ENCODE measurements at places on chromosomes 5 and 9.

DNA sequence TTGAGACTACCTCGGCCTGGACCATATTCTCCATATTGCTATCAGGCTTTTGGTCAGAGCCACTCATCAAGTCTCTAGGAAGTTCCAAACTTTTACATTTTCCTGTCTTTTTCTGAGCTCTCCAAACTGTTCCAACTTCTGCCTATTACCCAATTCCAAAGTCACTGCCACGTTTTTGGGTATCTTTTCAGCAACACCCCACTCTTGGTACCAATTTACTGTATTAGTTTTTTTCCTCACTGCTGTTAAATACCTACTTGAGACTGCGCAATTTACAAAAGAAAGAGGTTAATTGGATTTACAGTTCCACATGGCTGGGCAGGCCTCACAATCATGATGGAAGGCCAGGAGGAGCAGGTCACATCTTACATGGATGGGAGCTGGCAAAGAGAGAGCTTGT lies 507.8 kb upstream of the ZNF608 start:
- DNase-seq: no peak

- no peak for DNase-seq
Observed at GRCh38 chr5:139193928-139194327, 4.2 kb downstream of the SIL1 start.

DNA sequence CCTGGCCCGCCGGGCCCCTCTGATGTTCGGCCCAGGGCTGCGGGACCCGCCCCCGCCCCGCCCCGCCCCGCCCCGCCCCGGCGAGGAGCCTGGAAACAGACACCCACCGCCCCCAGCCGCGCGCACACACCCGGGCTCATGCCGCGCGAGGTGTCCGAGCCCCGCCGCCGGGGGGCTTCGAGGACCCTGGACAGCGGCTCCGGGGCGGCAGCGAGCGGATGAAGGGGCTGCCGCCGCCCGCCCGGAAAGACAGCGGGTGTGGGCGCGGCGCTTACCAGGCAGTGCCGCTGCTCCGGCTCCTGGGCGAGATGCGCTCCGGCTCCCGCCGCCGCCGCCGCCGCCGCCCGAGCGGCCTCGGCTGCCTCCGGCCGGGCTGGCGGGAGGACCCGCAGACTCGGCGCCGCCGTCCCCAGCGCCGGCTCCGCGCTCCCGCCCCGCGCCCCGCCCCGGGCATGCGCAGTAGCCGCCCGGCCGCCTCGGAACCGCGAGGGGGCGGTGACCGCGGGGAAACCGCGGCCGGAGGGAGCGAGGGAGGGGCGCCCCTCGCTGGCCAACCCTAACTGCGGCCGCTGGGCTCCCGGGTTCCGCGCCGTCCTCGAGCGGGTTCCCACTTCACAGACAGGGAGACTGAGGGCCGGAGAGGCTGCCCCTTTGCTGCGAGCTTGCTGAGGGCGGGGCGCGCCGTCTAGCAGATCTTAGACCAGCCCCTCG lies at the start of gene GPRIN1:
GPRIN1 (minus strand) TSS at position 433 of the 711 bp plus-strand sequence. CDS start 10,322 bp downstream, outside the sequence.
- DNase-seq: peak; percentile 76

DNA sequence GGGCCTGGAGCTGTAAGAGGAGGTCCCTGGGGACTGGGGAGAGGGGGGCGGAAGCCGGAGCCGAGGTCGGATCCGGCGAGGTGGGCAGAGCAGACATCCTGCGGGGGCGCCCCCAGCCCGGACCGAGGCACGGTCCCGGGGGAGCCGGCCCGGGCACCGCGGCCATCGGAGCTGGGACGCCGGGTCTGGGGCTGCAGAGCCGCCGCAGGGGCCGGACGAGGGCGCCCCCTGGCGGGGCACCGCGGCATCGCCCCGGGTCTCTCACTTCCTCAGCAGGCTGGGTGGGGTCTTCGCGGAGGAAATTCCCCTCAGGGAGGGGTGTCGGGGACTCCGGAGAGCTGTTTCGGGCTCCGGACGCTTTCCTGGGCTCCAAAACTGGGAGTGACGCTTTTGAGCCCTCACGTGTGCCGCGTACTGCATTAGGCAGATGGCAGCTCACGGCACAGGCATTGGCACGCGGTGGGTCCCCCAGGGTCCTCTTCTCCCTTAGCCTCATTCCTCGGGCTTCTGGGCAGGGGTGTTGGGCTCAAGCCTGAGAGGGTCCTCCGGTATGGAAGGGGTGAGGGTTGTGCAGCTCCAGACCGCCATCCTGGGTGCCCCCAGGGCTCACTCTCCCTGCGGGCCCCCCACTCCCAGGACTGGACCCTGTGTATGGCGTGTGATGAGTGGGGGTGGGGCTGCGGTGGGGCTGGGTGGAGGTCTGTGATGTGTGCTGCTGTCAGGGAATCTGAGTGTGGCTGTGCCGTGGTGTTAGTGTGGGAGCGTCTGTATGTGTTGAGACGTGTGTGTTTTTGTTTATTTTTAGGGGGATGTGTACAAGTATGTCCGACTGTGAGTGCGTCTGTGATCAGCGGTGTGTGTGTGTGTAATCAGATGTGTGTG lies 29.6 kb downstream of the LHX2 start:
- DNase-seq: peak; percentile 71

GRCh38 chr9:70949239-70949638 lies 172.2 kb downstream of the TRPM3 start:
- DNase-seq: no peak

DNA sequence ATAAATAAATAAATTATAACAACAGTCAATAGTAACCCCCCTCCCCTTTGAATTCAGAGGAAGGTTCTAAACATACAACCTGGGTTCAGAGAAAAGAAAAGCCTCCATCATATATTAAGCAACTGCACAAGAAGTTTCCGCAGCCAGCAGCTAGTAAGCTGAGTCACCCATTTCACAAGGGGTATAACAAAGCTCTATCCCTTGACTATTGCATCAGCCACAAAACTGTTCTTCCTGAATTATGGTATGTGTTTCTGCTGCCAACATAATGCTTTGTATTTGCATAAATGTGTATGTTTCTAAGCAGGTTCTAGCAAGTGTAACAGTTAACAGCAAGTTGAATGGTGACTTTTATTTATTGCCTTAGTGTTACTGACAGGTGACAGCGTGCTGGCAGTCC lies 6.8 kb upstream of the CEP120 start:
- no peak for DNase-seq

- no peak for DNase-seq
Observed at GRCh38 chr5:117414926-117415325, 840.3 kb upstream of the SEMA6A start.

- DNase-seq: no peak
Observed at GRCh38 chr9:91522481-91522880, 98.8 kb upstream of the NFIL3 start.

DNA sequence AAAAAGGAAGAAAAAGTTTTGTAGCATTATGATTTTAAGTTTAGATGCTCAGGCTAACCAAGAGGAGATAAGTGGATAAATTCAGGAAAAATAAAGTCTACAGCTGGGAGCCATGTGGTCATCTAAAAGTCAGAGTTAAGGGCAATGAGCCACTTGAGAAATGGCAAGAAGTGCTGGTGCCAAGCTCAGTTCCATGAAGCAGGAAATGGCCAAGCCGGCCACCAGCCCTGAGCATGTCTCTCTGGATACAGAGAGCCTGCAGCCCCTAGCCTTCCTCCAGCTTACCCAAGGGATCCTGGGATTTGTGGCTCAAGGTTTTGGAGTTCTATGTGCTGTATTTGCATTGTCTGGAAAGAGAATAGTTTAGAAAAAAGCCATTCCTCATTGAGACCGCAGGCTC lies 12.2 kb upstream of the S1PR3 start:
- DNase-seq: no peak

DNA sequence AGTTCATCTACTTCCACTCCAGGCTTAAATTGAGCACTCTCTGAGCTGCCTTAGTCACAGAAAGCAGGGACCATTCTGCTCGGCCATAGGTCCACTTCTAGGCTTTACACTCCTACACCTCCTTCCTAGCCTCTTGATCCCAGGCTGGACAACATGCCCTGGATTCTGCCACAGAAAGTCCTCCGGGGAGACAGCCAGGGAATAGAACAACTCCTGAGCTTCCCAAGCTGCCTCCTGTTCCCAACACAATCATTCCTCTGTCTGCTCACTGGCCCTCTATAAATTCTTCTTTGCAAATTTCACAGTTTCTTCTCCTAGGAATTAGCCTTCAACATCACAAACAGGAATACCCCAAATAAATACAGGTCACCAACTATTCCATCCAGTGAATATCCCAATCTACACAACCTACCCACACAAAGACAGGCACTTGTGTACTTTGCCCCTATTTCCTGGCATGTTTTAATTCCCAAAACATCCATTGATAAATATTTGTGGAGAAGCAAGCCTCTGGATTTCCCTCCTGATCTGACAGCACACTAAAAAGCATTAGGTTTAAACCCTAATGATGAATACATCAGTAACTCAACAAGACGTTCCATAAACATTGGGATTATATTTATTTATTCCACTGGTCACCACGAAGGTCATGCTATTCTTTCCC lies 125.5 kb downstream of the ENC1 start:
- DNase-seq: no peak

GRCh38 chr9:129866394-129867135 lies 31.3 kb downstream of the USP20 start:
- DNase-seq: peak; percentile 49

- no peak for DNase-seq
Observed at GRCh38 chr5:61311056-61311610, 20.9 kb upstream of the ZSWIM6 start.

GRCh38 chr5:27830546-27830945 lies 792.2 kb upstream of the CDH9 start:
- DNase-seq: no peak

Measured in stimulated activated CD8-positive, alpha-beta memory T cell treated with anti-CD3 and anti-CD28 coated beads, Interleukin-4, amount 100 ng/mL, for 48 hours (primary cell).